ENCODE measurements at places on chromosomes 3 and 15. TPM values are rescaled to one million over a fixed set of nuclear protein-coding genes. Genes with fewer than 3 reads are reported as not detected.

CLSTN2 gene
- total RNA-seq: 1.6 TPM

GOLGA6A gene
- 0.07 TPM for total RNA-seq

CSK gene
- total RNA-seq: 55.2 TPM

CXCR6 gene
- total RNA-seq: not detected

PRSS50 gene
- not detected for total RNA-seq

WDR6 gene
- 86.2 TPM for total RNA-seq

C3orf49 gene
- not detected for total RNA-seq

SYNPR gene
- total RNA-seq: not detected

SPRED1 gene
- 50.0 TPM for total RNA-seq

YEATS2 gene
- total RNA-seq: 55.4 TPM

NR1I2 gene
- total RNA-seq: 0.20 TPM

IL17RB gene
- total RNA-seq: under 0.01 TPM

CCR9 gene
- not detected for total RNA-seq

MUC20 gene
- total RNA-seq: 0.20 TPM

QRICH1 gene
- total RNA-seq: 47.9 TPM

ISG20 gene
- 4.0 TPM for total RNA-seq

GPR156 gene
- 2.0 TPM for total RNA-seq

KIF15 gene
- total RNA-seq: 2.9 TPM

GABRA5 gene
- not detected for total RNA-seq

CD200R1 gene
- 0.07 TPM for total RNA-seq

C3orf20 gene
- under 0.01 TPM for total RNA-seq

THRB gene
- 0.83 TPM for total RNA-seq

RHCG gene
- total RNA-seq: 0.07 TPM

RASGRF1 gene
- total RNA-seq: not detected

C3orf80 gene
- 1.8 TPM for total RNA-seq

AGBL1 gene
- total RNA-seq: not detected

IL5RA gene
- total RNA-seq: not detected

AADACL2 gene
- not detected for total RNA-seq

FOXP1 gene
- total RNA-seq: 64.8 TPM

CFAP100 gene
- not detected for total RNA-seq

EFCC1 gene
- not detected for total RNA-seq

LNP1 gene
- total RNA-seq: 2.9 TPM

GORASP1 gene
- 45.6 TPM for total RNA-seq

CPLX3 gene
- total RNA-seq: not detected

TGM4 gene
- not detected for total RNA-seq

XCR1 gene
- total RNA-seq: not detected

PLOD2 gene
- total RNA-seq: 819 TPM

FANCD2OS gene
- total RNA-seq: not detected

WWTR1 gene
- 128 TPM for total RNA-seq

PLA2G4D gene
- not detected for total RNA-seq

CRABP1 gene
- total RNA-seq: not detected

PCBP4 gene
- total RNA-seq: 62.8 TPM

AHSG gene
- total RNA-seq: not detected

DNAH12 gene
- 0.13 TPM for total RNA-seq

SSUH2 gene
- not detected for total RNA-seq

TEX55 gene
- not detected for total RNA-seq

KCNMB2 gene
- total RNA-seq: not detected

GOLGA8J gene
- total RNA-seq: not detected

GP9 gene
- not detected for total RNA-seq

ATP13A5 gene
- total RNA-seq: not detected

UMPS gene
- 22.5 TPM for total RNA-seq

OR5H6 gene
- not detected for total RNA-seq

ERICH6 gene
- total RNA-seq: 0.03 TPM

WNT5A gene
- 80.7 TPM for total RNA-seq

LRRC31 gene
- total RNA-seq: not detected
